DMS53 (cell line): ENCODE measurements at places on chromosomes 7 and 10.
A peak's percentile ranks its signal among the peaks of the same experiment; 100 is the strongest.

GRCh38 chr10:102083541-102083940, 18.4 kb downstream of the HPS6 start:
- no peak for DNase-seq

DNA sequence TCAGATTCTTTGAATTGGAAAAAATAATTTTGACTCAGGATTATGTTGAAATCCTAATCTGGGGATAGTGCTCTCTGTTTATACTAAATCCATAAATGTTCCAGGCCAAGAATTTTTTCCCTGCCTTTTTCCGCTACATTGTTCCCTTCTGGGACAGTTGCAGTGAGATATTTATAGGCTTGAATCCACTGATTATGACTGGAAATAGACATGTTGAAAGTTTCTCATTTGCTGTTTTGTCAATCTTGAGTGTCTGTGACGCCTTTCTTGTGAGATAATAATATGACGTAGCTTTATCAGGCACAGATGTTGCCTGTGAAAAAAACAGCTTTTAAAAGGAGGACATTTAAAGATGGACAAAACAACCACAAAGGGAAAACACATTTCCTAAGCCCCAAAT, 155.9 kb downstream of the ARID5B start:
- no peak for DNase-seq

DNA sequence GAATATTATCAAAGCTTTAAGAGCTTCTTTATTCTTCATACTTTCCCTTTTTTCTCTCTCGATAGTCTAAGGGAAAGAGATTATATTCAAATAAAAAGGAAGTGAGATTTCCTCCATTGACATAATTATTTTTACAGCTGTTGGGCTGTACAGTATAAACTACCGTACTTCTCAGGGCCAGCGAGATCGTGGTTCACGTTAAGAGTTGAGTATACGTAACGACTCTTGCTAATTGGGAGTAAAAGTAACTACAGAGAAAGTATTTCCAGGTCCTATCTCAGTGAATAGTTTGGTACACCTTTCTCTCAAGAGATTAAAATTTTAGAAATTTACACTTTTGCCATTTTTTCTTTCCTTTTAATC, 57.8 kb downstream of the INPP5F start:
- no peak for DNase-seq

GRCh38 chr7:36468370-36469101, 78.9 kb downstream of the ANLN start:
- DNase-seq, result no peak

DNA sequence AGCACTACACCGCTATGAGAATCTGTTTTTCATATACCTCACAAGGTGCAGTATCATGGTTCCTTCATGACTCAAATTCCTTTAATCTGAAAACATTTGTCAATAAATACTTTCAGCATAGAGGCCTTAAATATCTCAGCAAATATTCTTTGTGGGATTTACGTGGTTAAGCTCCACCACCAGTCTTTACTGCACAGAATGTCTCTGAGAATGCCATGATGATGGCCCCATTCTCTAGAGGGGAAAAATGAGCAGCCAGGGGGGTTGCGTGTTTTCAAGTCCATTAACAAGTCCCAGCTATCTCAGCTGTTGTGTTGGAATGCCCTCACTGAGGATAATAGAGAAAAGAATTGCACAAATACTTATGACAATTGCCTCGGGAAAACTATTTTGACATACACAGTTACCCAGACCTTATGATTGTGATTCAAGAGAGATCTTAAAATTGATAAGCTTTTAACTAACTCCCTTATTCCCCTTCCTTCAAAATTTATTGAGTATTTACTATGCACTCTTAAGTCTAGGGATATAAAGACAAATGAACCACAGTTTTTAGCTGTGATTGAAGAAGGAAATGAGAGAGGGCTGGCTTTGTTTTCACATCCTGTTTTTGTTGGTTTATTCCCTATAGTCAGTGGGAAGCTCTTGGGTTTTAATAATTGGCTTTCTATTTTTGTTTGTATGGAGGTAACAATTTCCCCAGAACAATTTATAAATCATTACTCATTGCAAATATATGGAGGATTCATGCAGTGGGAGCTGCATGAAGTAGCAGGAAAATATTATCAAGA, 176.5 kb upstream of the VWC2 start:
- no peak for DNase-seq

DNA sequence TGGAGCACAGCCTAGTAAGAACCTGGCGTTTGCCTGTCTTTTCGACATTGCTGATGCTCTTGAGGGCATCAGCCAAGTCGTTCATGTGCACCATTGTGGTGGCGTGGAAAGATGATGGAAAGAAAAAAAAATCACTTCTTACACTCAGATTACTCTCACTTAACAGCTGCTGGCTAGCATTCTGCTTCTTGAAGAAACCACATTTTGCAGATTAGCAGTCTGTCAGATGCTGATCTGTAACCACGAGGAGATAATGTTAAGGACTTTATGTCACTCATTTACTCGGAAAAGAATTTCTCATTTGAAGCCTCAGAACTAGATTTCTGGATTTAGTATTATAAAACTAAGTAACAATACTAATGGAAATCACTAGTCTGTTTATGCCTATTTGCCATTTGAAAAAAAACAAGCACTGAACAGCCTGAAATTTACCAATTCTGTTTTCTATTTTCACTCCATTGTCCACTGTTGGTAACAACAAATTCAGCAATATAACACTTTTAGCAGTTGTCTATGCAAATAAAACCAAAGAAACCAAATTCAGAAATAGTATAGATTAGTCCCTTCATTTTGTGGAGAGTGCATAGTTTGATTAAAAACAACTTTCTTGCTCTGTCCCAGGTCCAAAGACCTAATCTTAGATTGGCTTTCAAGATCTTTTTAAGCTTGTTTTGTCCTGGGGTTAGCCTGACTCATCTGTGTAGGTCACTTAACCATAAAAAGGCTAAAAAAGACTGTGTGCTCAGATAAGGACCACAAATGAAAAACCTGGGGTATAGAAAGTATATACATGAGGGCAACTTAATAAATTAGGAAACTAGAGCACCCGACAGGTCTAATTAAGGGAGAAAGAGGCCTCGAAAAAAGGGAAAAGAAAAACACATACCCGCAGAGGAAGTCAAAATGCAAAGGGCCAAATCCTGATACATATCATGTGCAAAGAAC, 67.5 kb downstream of the NT5C2 start:
- DNase-seq, result no peak

GRCh38 chr7:92691578-92691977, 101.4 kb upstream of the FAM133B start:
- DNase-seq, result peak; percentile 84

- peak; percentile 51 for DNase-seq
Observed at GRCh38 chr10:33151344-33151864, 183.1 kb downstream of the NRP1 start.

- no peak for DNase-seq
Observed at GRCh38 chr10:23151071-23151470, 41.0 kb upstream of the PTF1A start.

GRCh38 chr10:33377658-33378025, 43.2 kb upstream of the NRP1 start:
- DNase-seq, result no peak

- DNase-seq, result peak; percentile 82
Observed at GRCh38 chr10:29496341-29497162, 138.2 kb downstream of the SVIL start.

DNA sequence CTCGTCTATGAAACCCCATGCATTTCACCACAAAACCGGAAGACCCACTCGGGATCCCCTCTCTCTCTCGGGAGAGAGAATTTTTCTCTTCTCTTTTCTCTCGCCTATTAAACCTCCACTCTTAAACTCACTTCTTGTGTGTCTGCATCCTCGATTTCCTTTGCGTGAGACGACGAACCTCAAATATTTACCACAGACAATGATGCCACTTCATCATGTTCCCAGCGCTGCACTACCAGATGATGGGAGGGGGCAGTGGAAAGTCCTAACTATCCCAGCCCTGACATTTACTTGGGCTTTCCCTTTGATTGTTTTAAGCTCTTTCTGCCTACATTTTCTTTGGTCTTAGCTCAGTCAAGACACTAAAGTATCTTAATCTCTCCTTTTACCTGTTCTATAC, 906.7 kb downstream of the GRID1 start:
- DNase-seq, result peak; percentile 55

DNA sequence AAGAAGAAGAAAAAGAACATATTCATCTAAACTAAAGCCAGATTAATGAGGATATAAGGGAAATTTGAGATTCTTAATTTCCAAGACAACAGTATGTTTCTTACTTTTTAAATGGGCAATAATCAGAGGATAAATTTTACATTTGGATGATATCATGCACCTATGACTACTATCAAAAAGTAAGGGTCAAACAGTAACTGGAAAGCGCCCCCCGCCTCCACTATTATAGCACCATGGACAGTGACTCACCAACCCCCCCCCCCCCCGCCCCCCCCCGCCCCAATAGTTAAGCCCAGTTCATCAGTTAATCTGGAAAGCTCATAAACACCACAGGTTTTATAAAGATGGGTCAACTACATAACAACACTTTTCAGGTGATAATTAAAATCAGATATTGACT, 194.3 kb upstream of the DGKB start:
- no peak for DNase-seq

GRCh38 chr7:72405871-72406270, 6.3 kb downstream of the CALN1 start:
- no peak for DNase-seq

DNA sequence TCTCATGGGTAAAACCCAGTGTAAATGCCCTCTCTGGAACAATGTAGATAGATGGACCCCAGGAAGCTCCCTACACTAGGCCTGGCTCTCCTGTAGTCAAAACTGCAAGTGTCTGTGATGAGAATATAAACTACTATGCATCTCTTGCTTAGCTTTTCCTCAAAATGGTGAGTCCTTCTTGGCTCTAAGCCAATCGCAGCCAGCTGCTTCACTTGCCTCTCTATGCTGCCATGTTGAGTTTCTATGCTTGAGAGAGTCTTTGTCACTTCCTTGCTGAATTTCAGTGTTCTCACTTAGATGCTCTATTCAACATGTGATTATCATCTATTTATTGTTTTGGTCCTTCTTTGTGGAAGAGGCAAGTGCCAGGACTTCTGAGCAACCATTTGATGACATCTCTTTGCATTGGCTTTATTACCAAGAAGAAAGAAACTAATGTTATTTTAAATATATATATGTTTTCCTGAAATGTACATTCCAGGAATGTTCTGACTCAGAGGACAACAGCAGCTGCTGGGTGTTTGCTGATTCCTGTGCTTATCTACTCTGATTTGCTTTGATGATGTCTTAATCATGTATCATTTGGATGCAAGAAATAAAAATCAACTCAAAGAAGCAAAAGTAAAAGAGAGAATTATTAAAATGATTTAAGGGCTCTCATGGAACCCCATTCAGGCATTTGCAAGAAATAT, 16.6 kb downstream of the TAS2R40 start:
- DNase-seq, result no peak

GRCh38 chr7:5231811-5232484, 41.9 kb downstream of the WIPI2 start:
- DNase-seq, result no peak

GRCh38 chr10:50982989-50983388, 91.3 kb upstream of the PRKG1 start:
- DNase-seq, result no peak

DNA sequence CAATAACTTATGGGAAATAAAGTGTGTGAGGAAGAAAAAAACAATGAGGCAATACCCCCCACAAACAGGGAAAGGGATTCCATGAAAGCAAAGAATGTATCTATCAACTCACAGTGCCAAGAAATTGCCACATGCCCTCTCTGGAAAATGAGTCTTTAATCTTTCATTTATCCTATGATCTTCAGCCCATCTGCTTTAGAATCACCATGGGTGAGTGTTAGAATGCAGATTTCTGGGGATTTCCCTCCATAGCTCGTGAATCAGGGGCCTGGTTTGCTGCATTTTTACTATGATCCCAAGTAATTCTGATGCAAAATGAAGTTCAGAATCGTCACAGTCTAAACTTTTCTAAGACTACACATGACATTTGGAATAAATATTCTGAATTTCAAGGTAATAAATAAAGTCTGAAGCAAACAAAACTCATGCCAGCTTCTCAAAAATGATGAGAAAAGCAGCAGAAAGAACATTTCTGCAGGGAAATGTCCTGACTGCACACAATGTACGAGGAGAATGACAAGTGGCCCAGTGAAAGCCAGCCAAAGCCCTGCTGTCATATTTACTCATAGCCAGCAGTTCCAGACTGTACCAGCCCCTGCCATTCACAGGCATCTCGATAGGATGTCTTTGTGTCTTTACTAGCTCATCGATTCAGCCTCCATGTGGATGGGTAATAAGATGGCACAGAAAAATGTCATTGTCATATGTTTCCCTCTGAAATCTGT, 167.1 kb downstream of the ELMO1 start:
- no peak for DNase-seq

DNA sequence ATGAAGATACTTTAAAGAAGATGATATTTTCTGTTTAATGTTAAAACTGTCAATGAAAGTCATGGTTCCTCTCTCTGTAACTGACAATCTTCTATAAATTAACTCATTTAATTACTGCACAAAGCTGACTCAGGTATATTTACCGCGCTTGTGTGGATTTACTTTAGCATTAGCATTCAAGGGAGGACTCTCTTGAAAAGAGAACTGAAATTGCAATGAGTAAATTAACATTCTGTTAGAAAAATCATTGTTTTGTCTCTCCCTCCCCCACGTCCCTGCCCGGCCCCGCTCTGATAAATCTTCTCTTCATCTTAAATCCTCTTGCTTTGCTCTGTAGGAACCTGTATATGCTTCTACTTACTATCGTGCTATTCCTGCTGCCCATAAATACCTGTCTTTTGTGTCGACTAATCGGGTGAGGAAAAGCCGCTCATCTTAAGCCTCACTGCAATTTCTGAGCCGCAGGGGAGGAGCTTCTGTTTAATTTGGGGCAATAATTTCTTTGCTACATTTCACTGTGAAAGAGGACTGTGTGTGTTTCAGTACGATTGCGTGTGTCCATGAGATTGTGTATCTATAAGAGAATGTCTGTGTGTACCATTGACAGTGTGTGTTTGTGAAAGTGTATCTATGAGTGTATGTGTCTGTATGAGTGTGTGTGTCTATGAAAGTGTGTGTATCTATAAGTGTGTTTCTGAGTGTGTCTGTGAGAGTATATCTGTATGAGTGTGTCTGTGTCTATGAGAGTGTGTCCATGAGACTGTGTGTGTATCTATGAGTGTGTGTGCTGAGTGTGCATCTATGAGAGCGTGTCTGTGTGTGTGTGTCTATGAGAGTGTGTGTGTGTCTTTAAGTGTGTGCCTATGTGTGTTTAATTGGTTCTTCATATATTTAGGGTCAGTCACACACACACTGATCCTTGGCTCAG, 46.5 kb upstream of the LYZL2 start:
- DNase-seq, result no peak
